ENCODE measurements at places on chromosomes 4 and X.

DNA sequence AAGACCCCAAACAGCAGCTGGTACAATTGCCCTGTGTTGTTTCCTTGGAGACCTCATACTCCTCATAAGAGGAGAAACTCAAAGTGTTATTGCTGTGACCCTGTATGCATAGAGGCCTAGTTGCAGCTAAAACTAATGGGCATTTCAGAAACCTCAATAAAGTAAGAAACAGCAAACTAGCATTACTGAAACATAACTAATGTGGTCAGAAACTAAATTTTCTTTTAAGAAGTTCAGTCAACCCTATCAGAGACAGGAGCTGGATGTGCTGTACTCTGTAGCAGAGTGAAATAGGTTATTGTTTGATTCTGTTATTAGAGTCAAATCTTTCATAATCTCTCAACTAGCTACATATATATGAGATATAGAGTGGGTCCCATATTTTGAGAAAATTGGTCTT lies 257.5 kb upstream of the IRS4 start:
- DNase-seq: no peak

GRCh38 chr4:3826247-3827172 lies 60.3 kb downstream of the ADRA2C start:
- no peak for DNase-seq

DNA sequence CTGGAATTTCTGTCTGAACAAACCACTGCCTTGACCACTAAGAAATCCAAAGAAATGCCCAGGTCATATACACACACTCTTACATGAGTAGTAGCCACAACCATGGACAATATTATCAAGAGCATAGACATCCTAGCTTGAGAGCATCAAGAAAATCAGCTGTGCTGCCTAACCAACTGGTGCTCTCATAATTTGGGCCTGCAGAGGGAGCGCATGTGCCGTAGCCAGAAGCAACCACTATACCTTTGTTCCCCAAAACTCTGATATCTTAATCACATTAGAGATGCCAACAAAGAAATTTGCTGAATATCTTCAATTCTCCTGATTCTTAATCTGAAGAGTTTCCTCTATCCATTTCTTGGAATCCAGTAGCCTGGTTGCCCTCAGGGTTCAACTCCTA lies 163.6 kb downstream of the ZNF674 start:
- no peak for DNase-seq

DNA sequence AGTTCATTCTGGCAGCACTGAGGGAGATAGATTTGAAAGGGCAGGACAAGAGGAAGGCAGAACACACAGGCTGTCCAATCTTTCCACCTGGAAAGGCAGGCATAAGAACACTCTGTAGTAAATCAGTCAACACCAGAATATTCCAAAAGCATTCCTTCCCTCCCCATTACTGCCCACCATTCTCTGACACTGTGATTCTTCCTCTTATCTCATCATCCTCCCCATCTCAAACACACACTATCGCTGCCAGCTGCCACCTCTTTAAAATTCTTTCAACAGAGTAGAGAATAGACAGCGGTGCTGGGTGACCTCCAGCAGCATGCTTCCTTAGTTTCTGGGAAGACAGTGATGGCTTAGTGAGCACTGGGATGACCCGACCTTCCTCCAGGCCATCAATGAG lies 53.7 kb upstream of the MYOZ2 start:
- no peak for DNase-seq

- no peak for DNase-seq
These were observed 127.4 kb upstream of the UNC5C start for GRCh38 chr4:95676190-95676589.

DNA sequence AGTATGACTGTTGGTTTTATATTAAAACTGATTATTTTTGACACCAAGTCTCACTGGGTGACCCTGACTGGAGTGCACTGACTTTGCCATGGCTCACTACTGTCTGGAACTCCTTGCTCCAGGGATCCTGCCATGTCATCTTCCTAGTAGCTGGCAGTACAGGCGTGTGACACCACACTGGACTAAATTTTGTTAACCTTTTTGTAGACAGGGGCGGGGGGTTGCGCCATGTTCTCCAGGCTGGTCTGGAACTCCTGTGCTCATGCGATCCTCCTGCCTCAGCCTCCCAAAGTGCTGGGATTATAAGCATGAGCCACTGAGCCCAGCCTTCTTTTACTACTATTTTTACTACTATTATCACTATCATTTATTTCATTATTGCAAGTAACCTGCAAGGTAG lies 8.9 kb downstream of the XAGE1A start:
- DNase-seq: no peak

DNA sequence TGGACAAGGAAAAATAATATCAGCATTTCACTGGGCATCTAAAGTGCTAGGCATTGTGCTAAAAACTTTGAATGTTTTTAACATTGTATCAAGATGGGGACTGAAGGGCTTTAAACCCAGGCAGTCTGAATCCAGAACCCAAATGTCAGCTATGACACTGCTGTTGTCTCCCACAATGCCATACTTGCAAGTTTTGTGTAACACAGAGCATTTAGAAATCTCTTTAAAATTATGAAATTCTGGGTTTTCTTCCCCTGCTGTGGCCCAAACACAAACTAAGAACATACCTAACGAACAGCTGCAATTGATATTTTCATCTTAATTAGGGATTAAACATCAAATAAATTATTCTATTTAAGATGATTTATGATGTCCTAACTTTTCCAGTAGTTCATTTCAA lies 66.8 kb upstream of the LSM6 start:
- no peak for DNase-seq

All from glomerular endothelial cell (primary cell).